ENCODE measurements at places on chromosomes 12 and 14.

DNA sequence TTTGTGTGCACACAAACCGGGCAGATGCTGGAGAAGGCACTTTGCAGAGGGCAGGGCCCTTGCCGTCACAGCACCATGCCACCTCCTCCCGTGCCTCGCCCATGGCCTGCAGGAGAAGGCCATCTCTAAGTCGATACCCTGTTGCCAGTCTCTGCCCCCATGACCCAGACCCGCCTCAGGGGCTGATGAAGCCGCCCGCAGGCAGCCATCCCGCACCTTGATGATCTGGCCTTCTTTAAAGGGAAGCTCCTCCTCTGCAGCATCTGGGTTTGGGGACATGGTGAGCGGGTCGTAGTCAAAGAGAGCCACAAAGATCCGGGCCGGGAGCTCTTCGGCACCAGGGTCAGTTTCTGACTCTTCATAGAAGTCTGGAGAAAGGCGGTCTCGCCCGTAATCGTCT is 76.2 kb downstream of the PIWIL1 start:
- no peak for DNase-seq

DNA sequence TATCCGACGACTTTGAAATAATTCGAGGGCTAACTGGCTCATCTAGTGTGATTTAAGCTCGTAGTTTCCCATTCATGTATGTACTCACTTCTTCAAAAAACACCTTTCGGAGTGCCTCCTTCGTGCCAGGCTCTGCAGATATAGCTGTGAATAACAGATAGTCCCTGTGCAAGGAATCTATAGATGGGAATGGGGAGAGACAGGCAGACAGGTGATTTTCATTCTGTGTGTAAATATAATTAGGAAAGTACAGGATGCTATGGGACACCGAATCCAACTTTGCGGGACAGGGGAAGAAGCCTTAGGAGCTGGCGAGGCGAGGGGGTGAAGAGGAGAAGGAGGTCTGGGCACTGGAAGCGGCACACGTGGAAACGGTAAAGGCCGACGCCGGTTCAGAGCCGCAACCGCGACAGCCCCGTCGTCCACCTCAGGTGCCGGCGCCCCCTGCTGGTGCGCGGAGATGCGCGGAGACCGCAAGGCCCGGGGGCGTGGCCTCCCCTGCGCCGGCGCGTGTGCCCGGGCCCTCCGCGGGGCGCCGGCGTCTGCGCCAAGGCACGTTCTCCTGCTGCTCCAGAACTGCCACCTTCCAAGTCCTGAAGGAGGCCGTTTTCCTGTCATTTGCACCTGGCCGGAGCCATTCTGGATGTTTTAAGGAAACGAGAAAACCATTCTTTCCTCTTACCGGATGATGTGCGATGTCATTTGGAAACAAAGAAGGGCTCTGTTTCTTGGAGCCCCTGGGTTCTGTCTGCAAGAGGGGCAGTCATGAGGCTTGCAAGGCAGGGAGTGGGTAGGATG is 18.0 kb upstream of the CACNA1C start:
- DNase-seq: peak; percentile 94

DNA sequence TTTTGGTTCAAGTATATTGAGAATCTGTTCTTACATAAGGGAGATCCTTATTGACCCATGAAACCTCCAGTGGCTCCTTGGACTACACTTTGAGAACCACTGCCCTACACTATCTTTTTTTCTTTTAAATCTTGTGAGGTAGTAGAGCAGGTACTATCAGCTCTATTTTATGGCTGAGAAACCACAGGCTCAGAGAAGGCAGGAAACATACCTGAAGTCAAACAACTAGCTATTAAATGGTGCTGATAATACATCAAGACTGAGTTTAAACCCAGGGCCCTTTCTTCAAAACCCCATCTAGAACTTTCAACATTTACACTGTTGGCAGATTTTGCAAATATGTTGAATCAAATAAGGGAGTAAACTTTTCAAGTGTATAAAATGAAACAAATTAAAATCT is 6.9 kb downstream of the ZBTB25 start:
- DNase-seq: no peak

DNA sequence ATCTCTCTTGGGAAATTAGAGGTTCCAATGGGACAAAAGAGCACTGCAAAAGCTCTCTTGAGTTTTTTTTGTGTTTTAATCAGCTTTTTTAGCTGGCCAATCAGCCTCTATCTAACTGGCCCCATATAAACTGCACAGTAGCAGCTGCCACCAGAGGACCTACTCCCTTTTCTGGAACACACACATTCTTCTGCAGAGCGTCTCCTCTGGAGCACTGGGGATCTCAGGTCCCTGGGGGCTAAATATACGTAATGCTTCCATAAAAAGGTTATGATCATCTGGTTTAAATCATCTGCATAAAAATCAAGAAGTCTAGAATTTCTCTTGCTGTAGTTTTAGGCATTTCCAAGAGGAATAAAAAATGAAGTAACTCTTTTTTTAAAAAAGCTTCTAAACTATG is 32.3 kb downstream of the TSPAN8 start:
- no peak for DNase-seq

GRCh38 chr12:84891106-84891838 is 21.3 kb downstream of the SLC6A15 start:
- DNase-seq: no peak

DNA sequence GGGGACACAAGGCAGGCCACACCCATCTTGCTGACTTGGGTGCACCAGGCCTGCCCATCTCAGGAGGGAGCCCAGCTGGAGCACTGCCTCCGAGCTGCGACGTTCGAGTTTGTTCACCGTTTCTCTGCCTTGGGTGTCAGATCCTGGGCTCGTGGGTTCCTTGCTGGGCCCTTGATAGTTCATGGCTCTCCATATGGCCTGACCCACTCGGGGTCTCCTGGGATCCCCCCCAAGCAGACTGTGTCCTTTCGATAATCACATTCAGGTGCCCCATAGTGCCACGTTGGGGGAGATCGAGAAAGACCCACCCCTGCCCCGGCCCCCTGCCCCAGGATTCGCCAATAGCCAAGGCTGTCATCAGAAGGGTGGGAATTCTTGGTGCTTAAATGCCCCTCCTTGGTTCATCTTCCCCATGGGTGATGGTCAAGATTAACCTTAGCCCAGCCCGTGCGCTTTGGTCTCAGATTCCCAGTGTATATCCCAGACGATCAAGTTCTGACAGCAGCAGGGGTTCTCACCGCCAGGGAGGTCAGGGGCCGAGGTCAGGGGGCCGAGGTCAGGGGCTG is 7.4 kb downstream of the RFLNA start:
- DNase-seq: no peak

DNA sequence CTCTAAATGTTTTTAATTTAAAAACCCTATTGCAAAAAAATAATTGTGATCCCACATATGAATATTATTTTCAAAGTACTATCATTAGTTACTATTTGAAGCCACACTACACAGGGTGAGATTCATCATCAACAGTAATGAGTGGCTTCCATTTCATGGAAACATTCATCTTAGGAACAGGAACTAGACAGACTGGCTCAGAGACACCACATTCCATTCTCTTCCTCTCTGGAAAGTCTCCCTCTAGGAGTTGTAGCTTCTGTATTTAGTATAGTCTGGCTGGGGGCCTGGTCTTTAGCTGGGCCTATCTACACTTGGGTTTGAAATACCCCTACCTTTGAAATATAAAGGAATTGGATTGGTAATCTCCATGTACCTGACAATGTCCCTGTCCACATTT is 6.2 kb upstream of the VDR start:
- DNase-seq: no peak

DNA sequence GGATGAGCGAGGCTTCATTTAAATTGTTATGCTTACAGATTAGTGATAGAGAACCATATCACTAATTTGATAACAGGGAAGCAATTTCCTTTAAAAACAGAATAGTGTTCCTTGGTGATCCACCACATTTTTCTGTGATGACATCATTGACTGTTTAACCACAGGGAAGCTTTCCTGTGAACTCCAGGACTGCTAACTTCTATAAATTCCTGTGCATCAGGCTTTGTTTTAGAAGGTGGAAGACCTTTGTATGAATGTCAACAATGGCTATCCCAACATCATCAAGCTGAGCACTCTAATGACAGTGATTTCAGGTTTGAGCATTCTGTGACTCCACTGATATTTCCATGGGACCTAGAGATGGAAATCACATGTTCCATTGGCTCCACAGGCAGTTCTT is 177.1 kb downstream of the RMST start:
- DNase-seq: no peak

- DNase-seq: no peak
These were observed 148.2 kb downstream of the ANO2 start for GRCh38 chr12:5796959-5797225.

DNA sequence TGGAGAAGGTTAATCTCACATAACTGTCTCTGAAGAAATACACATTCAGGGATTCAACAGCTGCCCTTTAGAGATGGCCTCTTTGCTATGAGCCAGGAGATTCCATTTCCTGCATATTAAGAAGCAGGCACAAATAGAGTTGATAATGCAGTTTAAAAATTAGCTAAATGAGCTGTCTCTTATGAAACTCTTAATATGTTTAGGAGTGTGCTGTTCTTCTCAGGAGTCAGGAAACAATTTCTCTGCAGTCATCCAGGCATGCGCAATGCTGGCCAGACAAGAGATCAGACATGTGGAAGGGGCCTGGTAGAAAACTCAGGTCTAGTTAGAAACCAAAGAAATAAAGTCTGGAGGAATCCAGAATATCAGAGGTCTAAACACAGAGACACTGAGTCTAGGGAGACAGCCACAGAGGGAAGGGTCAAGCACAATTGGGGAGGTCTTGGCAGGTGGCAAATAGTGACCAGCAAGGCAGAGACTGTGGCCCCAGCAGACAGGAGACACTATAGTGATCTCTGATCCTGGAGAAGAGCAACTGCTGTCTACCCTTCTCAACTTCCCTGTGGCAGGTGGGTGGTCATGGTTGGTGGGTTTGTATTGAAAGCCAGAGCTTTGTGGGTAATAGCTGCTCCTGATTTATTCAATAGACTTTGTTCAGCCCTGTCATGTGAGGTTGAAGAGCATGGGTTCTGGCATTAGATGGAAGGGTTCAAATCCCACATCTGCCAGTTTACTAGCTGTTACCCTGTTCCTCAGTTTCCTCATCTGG is 185.8 kb upstream of the RMST start:
- DNase-seq: no peak

- DNase-seq: no peak
These were observed 4.7 kb downstream of the DYNLL1 start for GRCh38 chr12:120500581-120500980.

GRCh38 chr12:90855534-90855933 is 99.4 kb downstream of the CCER1 start:
- DNase-seq: no peak

- DNase-seq: no peak
These were observed 10.0 kb downstream of the LHX5 start for GRCh38 chr12:113461666-113462065.

DNA sequence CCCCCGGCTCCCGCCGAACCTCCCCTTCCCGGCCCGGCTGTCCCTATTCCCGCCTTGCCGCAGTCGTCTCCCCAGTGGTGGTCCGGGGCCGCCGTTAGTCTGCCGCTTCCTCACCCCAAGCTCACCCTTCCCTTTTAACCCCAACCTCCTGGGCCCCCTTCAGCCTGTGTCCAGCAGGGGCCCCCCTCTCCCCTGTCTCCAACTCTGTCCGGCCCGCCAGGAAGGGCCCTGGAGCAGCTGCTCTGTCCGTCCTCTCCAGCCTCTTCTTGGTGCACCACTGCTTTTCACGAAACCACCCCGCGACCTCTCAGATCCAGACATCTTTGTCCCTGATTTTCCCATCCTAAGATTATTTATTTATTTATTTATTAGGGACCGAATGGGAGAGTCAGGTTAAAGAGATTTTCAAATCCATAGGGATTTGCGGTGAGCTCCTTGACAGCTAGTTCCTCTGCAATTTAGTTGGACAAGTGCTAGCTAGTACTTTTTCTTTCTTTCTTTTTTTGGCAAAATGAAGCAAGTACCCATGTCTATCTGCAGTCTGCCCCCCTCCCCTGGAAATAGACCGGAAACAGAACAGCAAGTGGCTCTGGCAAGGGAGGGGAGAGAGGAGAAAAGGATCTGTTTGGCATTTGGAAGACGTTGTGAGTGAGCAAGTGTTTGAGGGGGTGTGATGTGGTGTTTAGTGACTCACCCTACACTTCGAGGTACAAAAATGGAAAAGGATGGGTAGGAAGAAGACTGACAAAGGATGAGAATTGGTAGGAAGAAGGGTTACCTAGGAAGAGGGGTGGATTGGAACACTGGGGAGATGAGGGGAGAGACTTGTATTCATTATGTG is 632 bp downstream of the UBR7 start:
- peak; percentile 65 for DNase-seq

DNA sequence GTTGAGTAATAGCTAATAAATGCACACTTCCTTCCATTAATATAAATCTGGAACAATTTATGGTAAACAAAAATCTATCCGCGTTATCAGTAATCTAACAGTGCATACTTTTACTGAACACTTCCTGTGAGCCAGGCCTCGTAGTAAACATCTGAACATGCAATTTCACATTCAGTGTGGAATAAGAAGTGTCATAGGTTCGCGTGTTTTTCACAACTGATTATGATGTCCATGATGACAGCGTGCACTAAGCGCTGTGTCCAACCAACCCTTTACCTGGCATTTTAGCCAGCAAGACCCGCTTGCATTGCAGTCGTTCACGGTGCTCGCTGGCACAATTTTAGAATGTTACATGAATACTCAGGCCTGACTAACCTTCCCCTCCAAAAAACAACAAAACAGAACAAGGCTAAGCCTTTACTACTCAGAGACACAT is 2.1 kb downstream of the PNMA1 start:
- no peak for DNase-seq

DNA sequence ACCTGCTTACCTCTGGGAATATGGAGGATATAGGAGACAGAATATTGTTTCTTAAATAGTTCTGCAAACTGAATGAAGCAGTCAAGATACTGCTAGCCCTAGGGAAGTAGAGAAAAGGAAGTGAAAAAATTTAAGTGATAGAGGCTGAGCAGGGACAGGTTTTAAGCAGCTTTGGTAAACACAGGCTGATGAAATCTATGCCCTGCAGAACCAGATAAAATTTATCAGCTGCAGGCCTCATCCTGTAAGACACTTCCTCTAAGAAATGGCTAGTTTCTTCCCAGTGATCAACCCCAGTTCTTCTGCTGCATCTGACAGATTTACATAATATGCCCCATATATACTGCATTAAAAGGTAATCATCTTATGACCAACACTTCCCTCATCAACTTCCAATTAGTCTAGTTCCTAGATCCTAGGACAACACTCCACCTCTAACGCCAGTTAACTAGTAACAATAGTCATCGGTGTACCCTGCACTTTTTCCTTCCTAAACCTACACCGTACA is 1.3 kb upstream of the ESYT1 start:
- DNase-seq: no peak

GRCh38 chr12:49549735-49550692 is 11.2 kb downstream of the KCNH3 start:
- DNase-seq: no peak

DNA sequence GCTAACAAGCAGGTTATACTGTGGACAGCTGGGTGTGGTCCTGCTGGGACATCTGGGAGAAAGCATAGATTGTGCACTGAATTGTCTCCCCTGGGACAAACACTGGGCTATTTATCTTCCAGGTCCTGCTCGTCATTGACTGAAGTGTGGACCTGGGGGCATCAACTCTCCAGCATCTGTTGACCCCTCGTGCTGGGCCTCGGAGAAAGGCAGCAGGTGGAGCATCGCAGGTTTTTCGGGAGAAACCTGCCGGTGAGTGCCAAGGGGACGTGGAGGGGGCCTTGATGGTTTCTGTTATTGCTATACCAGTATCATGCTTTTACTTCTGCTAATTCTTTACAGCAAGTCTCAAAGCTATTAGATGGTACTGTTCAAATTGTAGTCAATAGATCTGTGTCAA is 81.3 kb downstream of the CPSF2 start:
- DNase-seq: no peak
